ENCODE measurements at places on chromosomes 13 and 19.

- DNase-seq, result no peak
Measured at GRCh38 chr19:57558525-57558924, 1.1 kb downstream of the ZNF550 start.

DNA sequence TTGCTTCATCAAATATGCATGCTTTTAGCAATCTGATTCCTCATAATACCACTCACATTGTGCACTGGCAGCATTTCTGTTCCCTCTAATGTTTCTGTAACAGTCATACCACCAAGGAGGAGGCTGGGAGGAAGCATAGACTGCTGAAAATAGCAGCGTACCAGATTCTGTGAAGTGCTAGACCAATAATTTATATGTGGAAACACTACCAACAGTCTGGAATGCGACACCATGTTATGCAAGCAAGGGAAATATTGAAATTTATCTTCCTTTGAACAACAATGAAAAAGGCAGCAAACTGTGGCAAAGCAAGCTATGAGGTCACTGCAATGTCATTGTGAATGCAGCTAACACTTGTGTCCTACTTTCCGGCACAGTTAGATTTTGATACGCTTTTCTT, 1388.0 kb downstream of the EFNB2 start:
- DNase-seq, result no peak

- no peak for DNase-seq
Measured at GRCh38 chr13:104757712-104758111, 1691.5 kb upstream of the SLC10A2 start.

DNA sequence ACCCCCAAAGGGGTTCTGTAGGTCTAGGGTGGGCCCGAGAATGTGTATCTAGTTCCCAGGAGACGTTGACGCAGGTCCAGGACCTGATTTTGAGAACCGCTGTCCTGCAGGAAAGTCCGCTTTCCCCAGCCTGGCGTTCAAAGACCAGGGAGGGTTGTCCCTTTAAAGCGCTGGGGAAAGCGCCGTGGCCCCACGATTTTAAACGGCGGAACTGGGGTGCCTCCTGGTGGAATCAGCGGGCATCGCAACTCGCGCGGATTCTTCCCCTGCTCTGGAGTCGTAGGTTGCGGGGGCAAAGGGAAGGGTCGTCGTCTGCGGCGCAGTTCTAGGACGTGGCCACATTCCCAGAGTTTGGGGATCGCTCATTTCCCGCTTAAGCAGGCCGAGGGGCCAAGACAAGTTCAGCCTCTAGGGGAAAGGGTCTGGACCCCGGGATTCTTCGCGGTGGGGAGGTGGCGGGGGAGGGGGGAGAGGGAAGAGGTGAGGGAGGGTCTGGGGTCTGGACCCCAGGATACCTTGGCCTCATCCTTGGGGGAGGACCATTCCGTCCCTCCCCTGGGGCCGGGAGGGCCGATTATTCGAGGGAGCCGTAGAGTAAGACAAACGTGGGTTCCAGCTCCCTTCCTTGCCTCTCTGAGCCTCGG, 7.7 kb downstream of the PNMA8B start:
- peak; percentile 62 for DNase-seq

DNA sequence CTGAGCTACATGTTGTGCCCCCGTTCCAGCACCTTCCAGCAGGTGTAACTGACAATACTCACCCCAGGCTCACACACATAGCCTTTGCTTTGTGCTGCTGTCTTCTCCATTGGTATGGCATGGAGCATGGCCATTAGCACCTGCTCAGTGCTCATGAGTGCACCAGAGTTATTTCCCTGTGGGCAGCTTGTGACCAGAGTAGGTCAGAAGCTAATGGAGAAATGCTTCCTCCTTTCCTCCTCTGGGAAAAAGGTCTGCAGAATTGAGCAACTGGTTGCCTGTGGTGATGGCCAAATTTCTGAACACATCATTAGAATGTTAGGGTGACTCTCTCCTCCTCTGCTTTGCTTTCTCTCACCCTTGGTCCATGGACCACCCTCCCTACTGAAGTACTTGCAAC, 344.5 kb upstream of the TMTC4 start:
- DNase-seq, result no peak

- peak; percentile 98 for DNase-seq
Measured at GRCh38 chr13:100088644-100089464, at the start of gene PCCA. TSS of gene PCCA (plus strand) at chr13:100089093. CDS start at chr13:100089121, 28 bp downstream.

DNA sequence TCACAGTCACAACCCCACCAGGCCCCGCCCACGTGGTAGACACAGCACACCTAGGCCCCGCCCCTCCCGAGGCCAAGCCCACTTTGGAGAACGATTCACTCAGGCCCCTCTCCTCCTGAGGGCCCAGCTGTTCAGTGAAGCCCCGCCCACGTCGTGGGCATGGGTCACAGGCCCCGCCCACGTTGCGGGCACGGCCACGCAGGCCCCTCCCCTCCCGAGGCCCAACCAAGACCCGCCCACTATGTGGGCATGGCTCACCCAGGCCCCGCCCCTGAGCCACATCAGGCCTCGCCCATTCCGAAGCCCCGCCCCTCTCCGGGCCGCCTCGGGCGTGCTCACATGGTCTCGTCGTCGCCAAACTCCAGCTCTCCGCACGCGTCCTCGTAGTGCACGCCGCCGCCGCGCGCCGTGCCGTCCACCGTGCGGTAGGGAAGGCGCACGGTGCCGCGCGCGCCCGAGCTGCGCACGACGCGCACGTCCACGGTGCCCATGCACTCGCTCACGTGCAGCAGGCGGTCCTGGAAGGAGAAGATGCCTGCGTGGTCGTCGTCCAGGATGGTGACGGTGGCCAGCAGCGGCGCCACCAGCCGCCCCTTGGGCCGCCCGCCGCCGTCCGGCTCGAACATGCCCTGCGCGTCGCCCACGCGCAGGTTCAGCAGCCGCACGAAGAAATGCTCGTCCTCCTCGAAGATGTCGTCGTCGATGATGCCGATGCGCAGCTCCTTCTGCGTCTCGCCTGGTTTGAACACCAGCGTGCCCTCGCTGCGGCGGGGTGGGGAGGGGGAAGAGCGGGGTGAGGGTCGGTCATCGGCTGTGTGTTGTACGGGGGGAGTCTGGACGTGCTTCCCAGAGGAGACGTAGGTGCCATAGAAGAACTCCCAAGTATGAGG, 24.0 kb downstream of the SLC8A2 start:
- no peak for DNase-seq

DNA sequence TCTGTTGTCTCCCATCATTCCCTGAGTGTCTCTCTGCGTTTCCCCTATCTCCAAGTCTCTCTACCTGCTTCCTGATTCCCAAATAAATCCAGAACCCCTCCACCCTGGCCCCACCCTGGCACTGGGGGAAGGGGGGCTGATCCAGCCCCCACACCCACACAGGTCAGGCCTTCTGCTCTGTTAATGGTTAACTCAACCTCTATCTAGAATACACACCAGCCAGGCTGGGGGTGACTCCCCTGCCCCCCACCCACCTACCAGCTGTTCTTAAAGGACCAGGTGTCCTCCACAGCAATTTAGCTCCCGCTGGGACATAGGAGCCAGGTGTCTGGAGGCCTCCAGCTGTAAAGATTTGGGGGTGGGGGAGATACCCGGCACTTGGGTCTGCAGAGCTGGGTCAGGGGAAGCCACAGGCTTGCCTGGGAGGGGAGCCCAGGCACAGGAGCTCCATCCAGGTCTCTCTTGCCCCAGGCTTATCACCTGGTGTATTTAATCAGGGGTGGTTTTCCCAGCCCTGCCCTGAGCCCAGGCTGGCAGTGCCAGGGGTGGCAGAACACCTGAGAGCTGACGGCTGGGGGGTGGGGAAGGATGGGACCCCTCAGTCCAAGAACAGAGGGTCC, 3.9 kb downstream of the IRF2BP1 start:
- DNase-seq, result no peak

- no peak for DNase-seq
Measured at GRCh38 chr13:98838776-98839175, 86.3 kb upstream of the SLC15A1 start.

DNA sequence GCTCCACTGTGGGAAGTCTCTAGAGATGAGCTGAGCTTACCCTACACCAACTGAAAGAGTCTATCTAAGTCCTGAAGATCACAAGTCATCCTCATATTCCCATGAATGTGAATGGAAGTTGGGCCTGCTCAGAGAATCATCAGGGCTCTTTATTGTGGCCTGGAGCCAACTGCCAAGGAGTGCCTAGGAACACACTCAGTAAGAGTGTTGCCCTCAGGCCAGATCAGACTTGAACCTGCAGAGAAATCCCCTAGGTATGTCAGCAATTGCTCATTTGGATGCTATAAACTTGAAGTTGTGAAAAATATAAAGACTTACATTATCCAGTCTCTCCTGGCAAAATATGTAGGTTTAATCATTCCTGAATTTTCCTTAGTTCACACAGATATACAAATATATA, 1070.2 kb downstream of the EFNB2 start:
- no peak for DNase-seq

DNA sequence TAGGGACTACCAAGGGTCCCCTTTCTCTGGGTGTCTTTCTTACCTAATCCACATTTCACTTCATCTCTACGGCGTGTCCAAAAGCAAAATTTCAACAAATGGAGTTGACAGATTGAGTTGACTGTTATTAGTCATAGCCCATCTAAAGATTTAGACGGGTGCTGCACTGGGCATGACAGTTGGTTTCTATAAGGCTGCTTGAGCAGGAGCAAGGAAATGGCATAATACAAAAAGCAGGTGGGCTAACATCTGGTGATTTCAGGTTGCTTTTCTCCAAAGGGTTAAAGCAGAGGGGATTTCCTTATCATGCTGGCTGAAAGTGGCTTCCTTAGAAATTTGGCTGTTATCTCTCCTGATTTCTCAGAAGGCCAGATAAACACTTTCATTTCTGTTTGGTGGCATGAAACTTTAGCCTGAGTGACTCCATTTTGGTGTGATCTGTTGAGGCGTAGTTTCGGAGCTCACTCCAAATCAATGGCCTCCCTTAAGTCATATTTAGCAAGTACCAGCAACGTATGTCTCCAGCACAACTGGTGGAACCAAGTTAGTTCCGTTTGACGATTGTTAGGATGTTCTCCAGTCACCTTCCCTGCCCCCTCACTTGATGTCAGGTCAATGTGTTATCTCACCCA, 440.4 kb downstream of the FGF9 start:
- DNase-seq, result no peak

DNA sequence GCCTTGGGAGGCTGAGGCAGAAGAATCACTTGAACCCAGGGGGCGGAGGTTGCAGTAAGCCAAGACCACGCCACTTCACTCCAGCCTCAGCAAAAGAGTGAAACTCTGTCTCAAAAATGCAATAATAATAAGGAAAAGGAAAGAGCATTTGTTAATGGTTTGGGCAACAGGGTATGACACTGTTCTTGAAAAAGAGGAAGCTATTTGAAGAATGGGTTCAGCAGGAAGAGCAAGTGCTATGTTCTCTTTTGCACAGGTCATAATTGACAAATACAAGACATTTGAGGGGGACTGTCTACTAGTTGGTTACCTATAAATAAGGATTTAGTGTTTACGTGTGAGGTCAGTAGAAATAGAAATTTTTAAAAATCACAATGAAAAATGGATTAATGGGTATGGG, 218.3 kb downstream of the DCT start:
- DNase-seq, result no peak

DNA sequence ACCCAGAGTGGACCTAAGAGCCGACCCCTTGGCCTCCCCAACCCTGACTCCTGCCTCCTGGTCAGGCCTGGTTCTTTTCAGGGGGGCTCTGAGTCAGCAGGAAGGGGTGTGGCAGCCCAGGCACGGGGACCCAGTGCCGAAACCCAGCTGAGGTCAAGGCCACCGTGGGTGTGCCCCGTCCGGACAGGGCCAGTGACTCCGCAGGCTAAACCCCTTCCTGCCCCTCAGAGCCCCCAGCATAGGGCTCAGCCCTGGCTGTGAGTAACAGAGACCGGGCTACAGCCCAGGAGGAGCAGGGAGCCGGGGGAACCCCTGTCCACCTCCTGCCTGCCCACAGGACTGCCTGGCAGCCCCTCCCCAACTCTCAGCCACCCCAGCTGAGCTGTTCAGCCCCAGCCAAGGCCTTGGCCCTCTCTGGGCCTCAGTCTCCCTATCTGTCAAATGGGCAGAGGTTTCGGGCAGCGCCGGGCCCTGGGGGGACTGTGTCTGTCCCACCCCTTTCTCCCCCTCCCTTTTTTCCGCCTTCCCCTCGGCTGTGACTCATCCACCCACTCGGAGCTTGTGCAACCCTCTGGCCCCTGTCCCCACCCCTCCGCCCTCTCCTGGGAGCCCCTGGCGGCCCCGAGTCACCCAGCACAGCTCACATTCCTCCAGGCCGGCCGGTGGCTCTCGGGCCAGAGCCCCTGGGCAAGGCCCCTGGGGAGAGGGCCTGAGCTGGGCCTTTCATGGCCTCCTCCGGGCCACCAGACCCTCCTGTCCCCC, 8.6 kb downstream of the ZBTB7A start:
- DNase-seq, result peak; percentile 89

- DNase-seq, result no peak
Measured at GRCh38 chr13:37806666-37807065, 62.9 kb downstream of the TRPC4 start.

- DNase-seq, result no peak
Measured at GRCh38 chr13:105116966-105117365, 1418.5 kb downstream of the EFNB2 start.

GRCh38 chr19:49862391-49863253, 4.8 kb downstream of the PNKP start:
- no peak for DNase-seq

GRCh38 chr13:20165417-20166257, 4.8 kb upstream of the GJA3 start:
- no peak for DNase-seq

- DNase-seq, result no peak
Measured at GRCh38 chr19:44512326-44513298, 12.3 kb upstream of the ZNF180 start.

- no peak for DNase-seq
Measured at GRCh38 chr13:74550039-74550438, 415.8 kb upstream of the KLF12 start.

GRCh38 chr19:48258350-48258749, 2.6 kb upstream of the CARD8 start:
- no peak for DNase-seq

GRCh38 chr19:3914199-3914598, 18.7 kb upstream of the NMRK2 start:
- DNase-seq, result no peak

GRCh38 chr13:46801858-46802257, 4.9 kb upstream of the ESD start:
- no peak for DNase-seq

- DNase-seq, result no peak
Measured at GRCh38 chr13:73467125-73467524, 408.3 kb downstream of the KLF5 start.

- DNase-seq, result no peak
Measured at GRCh38 chr19:19745496-19746285, 12.8 kb upstream of the ZNF14 start.
